Adipose tissue (tissue), 3 donors: ENCODE measurements at places on chromosomes 2 and 18. TPM values are rescaled to one million over a fixed set of nuclear protein-coding genes. Genes with fewer than 3 reads are reported as not detected.

GPR45 gene
- polyA plus RNA-seq, result not detected

TEX44 gene
- not detected for polyA plus RNA-seq

TLX2 gene
- not detected for polyA plus RNA-seq

SLC25A12 gene
- polyA plus RNA-seq, result 12.0 TPM

OSR1 gene
- polyA plus RNA-seq, result 24.6 TPM
